ENCODE measurements at places on chromosomes 16 and 17.

DNA sequence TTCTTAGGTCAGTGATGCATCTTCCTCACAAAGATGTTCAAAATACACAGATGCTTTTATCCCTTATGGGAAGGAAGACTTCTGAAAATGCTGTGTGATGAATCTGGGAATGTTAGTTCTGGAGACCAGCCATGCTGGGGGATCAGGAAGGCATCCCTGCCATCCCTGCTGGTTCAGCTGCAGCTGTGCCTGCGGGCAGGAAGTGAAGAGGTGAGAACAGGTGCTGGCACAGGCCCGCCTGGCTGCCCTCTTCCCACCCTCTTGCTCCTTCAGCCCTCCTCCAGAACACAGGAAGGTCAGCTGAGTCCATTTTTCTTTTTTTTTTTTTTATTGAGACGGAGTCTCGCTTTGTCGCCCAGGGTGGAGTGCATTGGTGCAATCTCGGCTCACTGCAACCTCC is 15.2 kb downstream of the RAB11FIP3 start:
- no peak for DNase-seq

- no peak for DNase-seq
These were observed 410.2 kb upstream of the PSMD7 start for GRCh38 chr16:73886426-73886825.

DNA sequence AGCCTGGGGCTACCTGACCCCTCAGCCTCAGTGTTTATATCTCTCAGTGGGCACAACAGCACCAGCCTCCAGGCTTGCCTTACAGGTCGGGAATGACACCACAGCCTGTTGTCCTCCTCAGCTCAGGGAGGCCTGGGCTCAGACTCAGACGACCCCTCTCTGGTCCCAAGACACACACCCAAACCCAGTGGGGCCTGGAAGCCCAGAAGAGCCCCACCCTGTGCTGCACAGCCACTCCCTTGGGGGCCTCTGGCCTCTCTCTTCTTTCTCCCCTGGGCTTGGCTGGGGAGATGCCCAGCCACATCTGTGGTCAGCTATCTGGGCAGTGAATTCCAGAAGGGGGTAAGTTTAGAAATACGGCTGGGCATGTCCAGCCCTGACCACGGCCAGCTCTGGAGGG is 2.4 kb downstream of the NATD1 start:
- no peak for DNase-seq

- DNase-seq = no peak
These were observed 2.0 kb upstream of the NTAN1 start for GRCh38 chr16:15057681-15058417.

DNA sequence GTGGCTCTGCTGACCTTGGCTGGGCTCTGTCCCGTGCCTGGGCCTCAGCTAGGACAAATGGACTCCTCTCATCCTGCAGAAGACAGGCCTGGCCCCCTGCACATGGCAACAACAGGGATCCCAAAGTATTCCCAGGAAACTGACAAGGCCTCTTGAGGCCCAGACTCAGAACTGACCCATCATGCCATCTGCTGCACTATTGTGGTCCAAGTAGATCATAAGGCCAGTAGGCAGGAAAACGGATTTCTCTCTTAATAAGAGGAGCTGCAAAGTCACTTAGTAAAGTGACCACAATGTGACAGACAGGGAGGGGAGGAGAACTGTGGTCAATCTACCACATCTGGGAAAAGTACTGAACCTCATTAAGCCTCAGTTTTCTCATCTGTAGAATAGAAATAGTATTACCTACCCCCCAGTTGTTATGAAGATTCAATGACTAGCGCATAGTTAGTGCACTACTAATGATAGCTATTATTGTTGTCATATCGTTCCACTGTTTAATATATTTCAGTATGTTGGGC is 62.1 kb upstream of the TNRC6A start:
- no peak for DNase-seq

- no peak for DNase-seq
These were observed 25.9 kb downstream of the NMT1 start for GRCh38 chr17:45086865-45087503.

Measured in MCF 10A (cell line).